ENCODE measurements at places on chromosomes 7 and 10.

- DNase-seq, result no peak
Observed at GRCh38 chr10:60757420-60757895, 20.8 kb upstream of the CDK1 start.

- no peak for DNase-seq
Observed at GRCh38 chr7:29146888-29147609, 712 bp upstream of the CPVL start.

- no peak for DNase-seq
Observed at GRCh38 chr10:80660736-80661135, 123.0 kb downstream of the SH2D4B start.

DNA sequence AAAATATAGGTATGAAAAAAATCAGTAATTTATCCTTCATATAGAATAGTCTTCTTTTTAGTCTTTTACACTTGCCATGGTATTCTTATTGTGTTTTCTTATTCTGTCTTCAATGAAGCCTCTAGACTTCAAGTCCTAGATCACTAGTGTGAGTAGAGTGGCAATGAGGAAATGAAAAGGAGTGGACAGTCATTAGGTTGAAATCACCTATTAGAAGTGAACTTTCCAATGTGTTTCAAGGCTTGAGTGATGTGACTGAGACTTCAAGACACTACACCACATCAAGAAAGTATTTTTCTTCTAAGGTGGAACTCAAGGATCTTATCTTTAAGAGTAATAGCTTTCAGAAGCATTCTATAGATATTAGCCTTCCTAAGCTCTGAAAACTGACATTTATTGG lies 357.8 kb upstream of the MBL2 start:
- DNase-seq, result no peak

DNA sequence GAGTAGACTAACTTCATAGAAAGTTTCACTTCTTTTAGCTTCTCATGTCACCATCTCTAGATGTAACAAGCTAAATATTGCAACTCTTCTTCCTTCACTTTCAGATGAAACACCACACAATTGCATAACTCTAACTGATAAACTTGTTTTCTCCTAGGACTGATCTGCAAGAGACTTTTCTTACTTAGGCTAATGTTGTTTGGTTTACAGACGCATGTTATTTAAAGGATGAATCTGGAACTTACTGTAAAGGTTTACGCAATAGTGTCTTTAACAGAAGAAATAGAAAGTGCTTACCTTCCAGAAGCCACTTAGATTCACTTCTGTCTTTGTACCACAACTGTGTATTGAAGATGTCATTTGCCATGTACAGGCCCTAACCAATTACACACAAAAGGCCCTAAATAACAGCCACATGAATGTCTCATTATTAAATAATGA lies 22.1 kb upstream of the ZC3HAV1 start:
- no peak for DNase-seq

GRCh38 chr10:35386594-35387174 lies 50.4 kb downstream of the CCNY start:
- no peak for DNase-seq

DNA sequence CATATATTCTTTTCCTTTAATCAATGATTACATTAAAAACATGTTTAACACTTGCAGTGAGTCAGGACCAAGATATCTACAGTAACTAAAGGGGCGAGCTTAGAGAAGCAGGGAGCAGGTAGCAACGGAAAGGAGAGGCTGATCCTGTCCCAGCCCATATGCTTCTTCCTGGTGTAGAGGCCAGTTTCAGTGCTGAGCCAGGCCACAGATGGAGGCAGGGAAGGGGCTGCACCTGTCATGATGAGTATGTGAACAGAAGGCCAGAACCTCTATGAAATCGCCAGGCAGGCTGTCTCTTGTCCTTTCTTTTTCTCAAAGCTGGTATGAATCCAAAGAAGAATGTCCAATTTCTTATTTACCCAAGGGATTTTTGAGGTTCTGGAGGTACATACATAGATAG lies 16.3 kb downstream of the REEP3 start:
- peak; percentile 71 for DNase-seq

DNA sequence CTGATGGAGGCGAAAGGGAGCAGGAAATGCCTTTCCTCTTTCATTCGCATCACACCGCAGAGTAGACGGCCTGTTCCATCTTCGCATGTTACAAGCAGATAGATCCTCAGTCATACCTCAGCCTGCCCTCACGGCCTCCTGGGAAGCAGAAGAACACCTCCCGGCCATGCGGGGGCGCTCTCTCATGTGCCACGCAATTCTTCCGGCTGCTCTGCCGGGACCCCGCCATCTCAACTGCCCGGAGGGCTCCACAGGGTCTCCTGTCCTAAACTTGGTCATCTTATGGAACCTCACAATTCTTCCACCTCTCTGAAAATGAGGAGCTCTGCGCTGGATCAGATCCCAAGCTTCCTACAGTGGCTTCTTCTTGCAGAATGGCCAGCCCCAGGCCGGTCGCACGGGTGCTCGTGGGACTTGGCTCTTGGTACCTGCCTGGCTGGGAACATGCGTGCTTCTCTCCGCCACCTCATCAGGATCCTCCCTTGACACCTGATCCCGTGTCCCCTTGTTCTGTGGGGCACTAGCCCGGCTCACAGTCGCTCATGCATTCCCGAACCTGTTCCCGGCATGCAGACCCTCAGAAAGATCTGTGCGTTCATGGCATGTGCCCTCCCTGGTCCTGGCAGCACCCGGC lies 262.8 kb upstream of the SHH start:
- DNase-seq, result no peak

- DNase-seq, result no peak
Observed at GRCh38 chr10:5549462-5550249, 24.9 kb downstream of the CALML3 start.

DNA sequence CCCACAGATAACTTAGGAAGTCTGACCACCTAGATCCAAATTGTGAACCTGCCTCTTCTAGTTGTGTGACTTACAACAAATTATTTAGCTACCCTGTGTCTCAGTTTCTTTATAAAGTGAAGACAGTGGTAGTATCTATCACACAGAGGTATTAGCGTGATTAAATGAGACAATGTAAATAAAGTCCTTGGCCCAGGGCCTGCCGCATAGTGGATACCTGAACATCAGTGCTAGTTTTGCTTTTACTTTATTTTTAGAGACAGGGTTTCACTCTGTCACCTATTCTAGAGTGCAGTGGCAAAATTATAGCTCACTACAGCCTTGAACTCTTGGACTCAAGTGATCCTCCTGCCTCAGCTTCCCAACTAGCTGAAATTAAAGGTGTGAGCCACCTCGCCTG lies 177.1 kb downstream of the CDK14 start:
- no peak for DNase-seq

- no peak for DNase-seq
Observed at GRCh38 chr7:2288503-2288902, 25.7 kb downstream of the SNX8 start.

- DNase-seq, result no peak
Observed at GRCh38 chr10:110324805-110325280, 20.1 kb upstream of the SMNDC1 start.

GRCh38 chr7:121961089-121961867 lies 88.3 kb downstream of the PTPRZ1 start:
- DNase-seq, result no peak

GRCh38 chr10:75334720-75335119 lies 66.8 kb downstream of the ZNF503 start:
- peak; percentile 33 for DNase-seq

DNA sequence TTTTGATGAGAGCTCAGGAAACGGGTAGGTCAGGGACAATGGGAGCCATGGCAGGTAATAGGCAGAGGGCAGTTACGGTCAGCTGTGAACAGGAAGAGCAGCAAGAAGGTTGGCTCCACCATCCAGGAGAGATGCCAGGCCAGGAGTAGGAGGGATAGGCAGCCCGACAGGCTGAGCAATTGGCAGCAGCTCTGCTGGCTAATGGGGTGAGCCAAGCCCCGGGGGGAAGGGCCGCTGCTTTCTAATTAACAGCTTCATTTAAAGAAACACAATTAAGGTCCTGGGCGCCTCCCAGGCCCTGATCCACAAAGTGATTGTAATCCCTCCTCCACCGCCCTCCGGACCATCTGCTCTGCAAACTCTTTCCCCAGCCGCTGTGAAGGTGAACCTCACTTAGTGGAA lies 23.7 kb downstream of the SH2B2 start:
- DNase-seq, result peak; percentile 21

DNA sequence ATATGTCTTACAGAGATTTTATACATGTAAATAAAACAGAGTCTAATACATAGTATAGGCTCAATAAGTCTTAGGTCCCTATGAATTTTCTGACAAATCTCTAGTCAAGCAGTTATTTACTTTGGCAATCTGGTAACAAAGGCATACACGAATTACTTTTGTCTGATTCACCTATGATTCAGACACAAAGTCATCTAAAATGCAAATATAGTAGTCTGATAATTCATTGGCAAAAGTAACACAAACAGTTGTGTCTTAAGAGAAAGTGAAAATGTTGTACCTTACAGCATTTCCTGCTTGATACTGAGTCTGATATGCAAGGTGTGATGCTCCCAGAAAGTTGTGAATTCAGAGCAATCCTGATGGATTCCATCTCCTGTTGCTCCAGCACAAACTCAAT lies 209.4 kb upstream of the PRSS1 start:
- no peak for DNase-seq

GRCh38 chr7:115133248-115133647 lies 211.4 kb downstream of the MDFIC start:
- no peak for DNase-seq

DNA sequence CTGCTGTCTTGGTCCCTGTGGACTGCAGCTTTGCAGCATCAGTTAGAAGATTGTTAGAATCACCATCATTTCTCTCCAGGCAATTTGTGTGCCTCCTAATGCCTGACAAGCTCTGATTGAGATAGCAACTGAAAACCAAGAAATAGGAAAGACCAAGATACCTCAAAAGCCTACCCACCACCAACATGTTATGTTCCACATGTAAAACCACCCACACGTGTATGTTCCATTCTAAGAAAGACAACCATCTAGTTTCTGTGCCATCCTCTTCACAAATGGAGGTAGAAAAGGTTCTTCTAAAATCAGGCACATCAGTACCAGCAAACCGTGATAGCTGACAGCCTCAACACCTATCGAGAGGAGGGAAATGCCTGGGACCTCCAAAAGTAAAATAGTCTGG lies 46.9 kb downstream of the TASOR2 start:
- no peak for DNase-seq

- DNase-seq, result no peak
Observed at GRCh38 chr7:14687241-14687640, 215.3 kb downstream of the DGKB start.

DNA sequence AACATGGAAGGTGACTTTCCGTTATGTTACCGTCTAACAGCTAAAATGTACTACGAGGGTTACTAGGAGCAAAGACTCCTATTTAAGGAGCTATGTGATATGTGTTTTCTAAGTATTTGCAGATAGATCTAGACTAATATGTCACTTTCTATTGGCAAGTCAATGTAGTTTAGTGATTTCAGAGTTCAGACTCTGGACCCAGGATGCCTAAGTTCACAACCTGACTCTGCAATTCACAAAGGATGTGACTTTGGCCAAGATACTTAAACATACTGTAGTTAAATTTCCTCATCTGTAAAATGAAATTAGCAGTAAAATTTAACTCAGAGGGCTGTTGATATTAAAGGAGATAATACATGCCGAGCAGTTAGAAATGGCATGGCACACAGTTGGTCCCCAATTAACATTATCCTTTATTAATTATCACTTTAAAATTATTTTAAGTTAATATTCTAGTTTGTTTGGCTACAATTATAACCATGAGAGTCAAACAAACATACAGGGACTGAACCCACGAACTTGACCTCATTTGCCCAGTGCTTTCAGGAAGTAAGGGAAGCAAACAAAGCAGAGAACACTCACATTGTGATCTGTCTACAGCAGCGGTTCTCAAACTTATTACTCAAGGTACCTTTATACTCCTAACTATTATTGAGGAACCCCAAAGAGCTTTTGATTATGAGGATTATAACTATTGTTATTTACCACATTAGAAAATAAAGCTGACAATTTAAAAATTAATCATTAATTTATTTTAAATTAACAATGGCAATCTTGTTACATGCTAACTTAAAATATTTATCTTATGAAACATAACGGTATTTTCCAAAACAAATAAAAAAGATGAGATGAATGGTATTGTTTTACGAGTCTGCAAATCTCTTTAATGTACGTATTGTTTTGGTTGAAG lies 94.4 kb downstream of the ANK3 start:
- DNase-seq, result no peak

- no peak for DNase-seq
Observed at GRCh38 chr10:114682532-114682931, 24.5 kb upstream of the ABLIM1 start.

DNA sequence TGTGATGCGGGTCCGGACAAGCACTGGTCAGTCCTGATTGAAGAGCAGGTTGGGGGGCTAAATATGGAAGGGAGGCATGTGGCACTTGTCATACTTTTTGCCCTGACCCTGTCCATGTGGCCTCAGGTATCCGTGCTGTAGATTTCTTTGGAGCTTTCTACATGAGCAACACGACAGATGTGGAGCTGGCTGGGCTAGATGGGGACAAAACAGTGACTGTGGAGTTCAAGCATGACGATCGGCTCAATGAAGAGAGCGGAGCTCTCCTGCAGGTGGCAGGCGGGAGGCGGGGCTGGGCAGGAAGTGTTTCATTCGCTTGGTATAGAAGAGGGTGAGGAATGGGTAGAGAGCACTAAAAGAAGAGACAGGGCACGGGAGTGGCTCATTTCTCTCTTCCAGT lies 13.0 kb upstream of the CHCHD1 start:
- no peak for DNase-seq

DNA sequence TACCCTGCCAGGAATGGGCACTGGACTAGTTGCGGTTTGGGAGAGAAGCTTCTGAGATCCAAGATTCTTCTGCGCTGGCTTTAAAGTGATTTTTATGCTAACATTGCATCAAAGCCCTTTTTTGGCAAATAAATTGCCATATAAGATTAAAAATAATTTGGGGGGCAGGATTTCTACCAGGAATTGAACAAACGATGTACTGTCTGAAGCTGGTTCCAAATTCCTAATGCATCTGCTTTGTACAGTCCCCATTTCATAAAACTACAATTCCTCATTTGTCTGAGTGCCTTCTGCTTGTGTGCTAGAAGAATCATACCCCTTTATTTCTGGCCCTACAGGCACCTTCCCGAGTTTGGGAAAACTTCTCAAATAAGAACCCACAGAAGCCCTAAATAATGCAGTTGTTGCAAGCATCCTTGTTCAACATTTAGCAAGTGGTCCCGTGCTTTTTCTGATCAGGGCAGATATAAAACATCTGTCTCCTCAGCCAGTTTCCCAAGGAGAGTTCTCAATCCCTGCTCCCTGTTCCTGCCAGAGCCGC lies 349.7 kb downstream of the PTEN start:
- no peak for DNase-seq

GRCh38 chr7:96198047-96198636 lies 123.8 kb downstream of the SLC25A13 start:
- no peak for DNase-seq

- peak; percentile 24 for DNase-seq
Observed at GRCh38 chr10:35827783-35828182, 185.7 kb upstream of the FZD8 start.
